Amniotic epithelial cell (primary cell): ENCODE measurements at places on chromosomes 3 and 15.

DNA sequence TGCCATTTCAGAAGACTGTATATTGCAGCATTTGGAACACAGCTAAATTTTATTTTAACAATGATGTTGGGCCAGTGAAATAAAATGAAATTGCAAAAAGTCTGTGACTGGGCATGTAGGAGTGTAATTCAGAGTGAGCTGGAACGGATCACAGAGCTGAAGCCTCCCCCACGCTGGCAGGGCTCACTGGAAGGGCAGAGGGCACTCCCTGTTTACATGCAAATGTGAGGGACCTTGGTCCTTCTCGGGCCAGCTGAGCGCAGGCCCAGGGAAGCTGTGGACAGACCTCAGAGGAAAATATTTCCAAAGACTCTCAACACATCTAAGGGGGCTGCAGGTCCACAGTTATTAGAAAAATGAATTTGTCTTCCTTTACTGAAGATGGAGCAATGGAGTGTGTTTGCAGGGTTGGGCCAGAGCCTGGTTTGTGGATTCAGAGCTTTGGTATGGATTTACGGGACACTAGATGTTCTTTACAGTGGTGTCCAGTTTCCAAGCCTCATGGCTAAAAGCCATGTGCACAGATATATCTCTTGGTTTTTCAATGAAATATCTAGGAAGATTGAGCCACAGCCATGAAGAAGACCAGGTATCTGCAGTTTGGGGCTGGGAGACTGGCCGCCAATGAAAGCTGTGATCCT, 32.0 kb downstream of the TRPM1 start:
- peak; percentile 71 for DNase-seq

GRCh38 chr3:151379083-151379734, 5.3 kb downstream of the P2RY12 start:
- DNase-seq = peak; percentile 17

GRCh38 chr15:26970712-26971210, at the start of gene GABRG3:
GABRG3 (plus strand) TSS chr15:26971181.
- no peak for DNase-seq

DNA sequence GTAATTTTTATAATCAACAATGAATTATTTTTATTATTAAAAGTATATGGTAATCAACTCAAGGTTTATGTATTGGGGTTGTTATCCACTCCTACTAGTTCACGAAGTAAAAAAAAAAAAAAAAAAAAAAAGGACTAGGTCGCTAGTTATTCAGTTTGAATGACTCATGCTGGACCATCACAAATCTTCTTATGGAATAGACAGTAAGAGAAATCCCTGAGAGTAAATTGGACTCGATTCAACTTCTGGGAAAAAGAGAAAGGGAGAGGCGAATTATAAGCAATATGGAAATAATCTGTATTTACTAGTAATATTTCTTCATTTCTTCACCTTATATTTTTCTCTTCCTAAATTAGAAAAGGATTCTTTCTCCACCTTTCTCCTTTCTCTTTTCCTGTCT, 2.0 kb downstream of the MYEF2 start:
- peak; percentile 7 for DNase-seq

DNA sequence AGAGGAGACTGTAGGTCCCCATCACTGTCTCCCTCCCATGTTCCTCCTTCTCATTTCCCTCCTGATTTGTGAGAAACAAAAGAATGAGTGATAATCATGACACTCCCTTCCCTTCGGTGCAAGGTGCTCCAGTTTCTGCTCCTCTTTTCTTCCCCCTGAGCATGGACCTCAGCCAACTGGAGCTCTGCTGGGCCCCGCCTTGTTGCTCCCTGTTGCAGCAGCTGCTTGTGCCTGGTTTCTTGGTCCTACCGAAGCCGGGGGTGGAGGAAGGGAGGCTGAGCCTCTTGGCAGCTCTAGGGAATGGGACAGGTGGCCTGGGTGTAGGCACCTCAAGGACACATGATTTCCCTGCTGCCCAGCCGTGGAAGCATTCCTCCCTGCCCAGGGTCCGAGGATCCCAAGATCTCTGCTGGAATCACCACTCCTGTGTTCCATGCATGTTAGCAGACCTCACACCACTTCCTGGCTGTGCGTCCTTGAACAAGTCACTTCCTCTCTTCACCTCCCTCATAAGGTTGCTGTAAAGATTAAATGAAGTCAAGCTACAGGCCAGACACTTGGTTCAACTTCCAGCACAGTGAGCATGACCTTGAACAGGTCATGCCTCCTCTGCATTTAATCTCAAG, 131.6 kb upstream of the ABHD17C start:
- DNase-seq = no peak

DNA sequence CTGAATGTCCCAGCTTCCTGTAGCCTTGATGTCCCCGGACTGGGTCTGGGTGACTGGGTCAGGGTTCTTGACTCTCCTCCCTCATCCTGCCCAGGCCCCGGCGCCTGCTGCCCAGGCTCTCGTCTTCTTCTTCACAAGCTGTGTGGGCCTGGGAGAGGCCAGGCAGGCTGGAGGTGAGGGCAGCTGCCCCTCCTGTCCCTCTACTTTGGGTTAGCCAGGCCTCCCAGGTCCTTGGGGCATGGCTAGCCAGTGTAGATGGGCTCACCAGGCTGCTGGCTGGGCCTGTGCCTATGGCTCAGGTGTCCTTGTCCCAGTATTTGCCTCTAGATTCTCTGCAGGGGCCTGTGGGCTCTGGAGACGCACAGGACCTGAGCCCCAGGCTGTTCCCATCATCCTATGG, 31.8 kb downstream of the TKT start:
- DNase-seq = no peak

DNA sequence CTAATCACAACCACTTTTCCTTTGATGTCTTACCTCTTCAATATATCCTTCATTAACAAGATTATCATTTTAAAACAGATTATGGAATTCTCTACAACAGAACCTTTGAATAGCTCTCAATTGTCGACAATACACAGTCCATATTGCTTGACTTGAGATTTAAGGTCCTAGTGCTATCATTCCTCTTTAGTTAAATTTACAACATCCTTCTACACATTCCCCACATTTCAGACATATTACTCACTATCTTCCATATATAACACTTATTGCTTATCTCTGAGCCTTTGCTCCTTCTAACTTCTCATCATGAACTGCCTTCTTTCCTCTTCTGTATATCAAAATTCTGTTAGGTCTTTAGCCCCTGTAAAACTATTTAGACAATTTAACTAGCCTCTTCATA, 247.0 kb downstream of the STXBP5L start:
- DNase-seq = peak; percentile 43

DNA sequence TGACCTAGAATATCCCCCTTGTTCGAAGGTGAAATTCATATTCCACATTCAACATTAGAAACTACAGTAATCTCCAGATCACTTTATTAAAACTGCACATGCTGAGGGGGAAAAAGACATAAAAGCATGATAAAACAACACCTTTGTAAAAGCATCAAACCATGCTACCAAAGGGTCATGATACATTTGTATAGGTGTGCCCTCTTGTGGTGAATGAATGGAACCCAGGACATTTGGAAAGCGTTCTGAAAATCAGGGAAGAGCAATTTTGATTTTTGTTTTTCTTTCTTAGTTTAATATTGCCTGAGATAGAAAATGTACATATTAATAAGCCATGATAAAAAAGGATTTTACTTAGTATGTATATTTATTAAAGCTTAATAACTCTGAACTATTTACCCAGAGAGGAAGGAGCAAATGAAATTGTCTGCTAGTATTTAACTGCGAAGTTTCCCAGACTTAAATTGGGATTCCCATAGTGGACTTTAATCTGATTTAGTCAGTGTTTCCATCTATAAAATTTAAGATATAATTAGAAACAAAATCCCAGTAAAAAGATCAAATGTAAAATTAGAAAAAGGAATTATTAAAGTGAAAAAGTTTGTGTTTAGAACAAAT, 105.8 kb upstream of the ARL6 start:
- peak; percentile 26 for DNase-seq

GRCh38 chr3:42300013-42300412, 34.0 kb upstream of the CCK start:
- peak; percentile 42 for DNase-seq

- no peak for DNase-seq
Observed at GRCh38 chr15:80210611-80211573, 41.1 kb downstream of the CTXND1 start.

GRCh38 chr3:113167825-113168801, 43.2 kb upstream of the BOC start:
- DNase-seq = no peak

DNA sequence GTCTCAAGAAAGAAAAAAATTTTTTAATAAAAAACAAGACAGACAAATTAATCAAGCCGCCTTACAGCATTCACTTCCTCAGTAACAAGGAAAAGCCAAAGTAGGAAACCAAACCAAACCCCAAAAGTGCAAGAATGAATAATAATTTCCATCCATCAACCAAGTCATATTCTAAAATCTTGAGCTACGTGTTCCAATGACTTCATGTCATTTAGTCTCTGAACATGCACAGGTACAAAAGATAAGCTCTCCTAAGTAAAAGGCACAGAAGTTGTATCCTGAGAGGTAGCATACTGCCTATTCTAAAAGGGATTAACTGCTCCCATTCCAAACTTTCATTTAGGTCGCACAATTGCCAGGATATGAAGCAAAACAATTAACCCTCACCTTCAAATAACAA, 29.7 kb downstream of the SLC4A7 start:
- no peak for DNase-seq

GRCh38 chr3:129409541-129409940, 18.9 kb downstream of the EFCAB12 start:
- peak; percentile 85 for DNase-seq

DNA sequence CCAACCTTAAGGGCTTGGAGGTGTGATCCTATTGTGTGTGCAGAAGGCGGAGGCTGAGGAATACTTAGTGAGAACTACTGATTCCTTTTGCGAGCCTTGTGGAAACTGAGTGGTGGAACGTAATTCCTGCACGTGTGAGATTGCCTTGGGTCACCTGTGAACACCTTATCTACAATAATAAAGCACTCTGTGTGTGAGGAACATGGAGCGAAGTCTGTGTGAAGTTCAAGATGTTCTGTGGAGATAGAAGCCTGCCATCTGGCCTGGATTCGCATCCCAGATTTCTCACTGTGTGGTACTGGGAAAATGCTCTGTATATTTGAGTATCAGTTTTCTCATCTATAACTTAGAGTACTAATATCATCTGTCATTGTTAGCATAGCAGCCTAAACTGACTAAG, 179.5 kb upstream of the PDZRN3 start:
- no peak for DNase-seq

- DNase-seq = no peak
Observed at GRCh38 chr3:116940719-116941118, 231.1 kb downstream of the TUSC7 start.

DNA sequence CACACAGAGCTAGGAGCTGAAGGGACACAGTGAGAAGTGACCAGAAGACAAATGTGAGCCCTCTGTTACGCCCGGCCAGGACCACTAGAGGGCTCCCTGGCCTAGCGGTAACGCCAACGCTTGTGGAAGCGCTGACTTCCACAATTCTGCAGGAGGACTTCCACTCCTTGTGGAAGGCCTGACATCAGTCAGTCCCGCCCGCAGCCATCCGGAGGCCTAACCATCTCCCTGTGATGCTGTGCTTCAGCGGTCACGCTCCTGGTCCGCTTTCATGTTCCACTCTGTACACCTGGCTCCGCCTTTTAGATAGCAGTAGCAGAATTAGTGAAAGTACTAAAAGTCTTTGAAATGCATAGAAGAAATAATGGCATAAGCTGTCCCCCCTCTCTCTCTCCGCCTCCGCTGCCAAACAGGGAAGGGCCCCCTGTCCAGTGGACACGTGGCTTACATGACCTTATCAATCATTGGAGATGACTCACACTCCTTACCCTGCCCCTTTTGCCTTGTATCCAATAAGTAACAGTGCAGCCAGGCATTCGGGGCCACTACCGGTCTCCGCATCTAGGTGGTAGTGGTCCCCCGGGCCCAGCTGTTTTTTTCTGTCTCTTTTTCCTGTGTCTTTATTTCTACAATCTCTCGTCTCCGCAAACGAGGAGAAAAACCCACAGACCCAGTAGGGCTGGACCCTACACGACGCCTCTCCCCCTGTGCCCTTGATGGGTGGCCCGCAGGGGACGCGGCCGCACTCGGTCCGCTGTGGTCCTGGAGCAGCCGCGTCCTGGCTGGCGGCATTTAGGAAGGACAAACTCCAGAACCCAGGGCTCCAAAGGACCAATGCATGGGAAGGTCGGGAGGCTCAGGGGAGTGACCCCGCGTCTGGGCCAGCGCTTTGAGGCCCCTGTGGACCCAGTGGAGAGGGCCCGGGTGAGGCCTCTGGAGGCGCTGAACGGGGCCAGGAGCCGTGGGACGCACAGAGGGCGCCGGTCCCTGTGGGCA, 27.0 kb upstream of the RPL32 start:
- DNase-seq = peak; percentile 88

- DNase-seq = peak; percentile 75
Observed at GRCh38 chr3:185402561-185402960, 39.6 kb downstream of the MAP3K13 start.

- DNase-seq = no peak
Observed at GRCh38 chr15:34065261-34065660, 26.3 kb upstream of the AVEN start.

DNA sequence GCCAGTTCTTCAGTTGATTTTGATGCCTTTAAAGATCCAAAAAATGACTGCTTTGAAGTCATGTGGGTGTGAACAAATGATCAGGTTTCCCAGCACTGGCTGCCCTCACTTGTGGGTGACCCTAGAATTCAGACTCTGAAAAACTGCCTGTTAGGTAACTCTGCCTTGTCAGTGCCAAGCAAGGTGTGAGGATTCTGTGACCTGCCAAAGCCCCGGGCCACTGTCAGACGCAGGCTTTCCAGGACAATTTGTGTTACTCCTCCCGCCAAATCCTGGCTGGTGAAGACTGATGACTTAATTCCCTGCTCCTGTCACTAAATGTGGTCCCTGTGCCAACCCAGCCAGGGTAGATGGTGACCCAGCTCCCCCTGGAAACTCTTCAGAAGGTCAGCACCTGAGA, 99.2 kb upstream of the PSMD6 start:
- no peak for DNase-seq
